ENCODE measurements at places on chromosomes 4 and X.

GRCh38 chr4:165319030-165319429, 8.4 kb upstream of the MSMO1 start:
- no peak for DNase-seq

- DNase-seq: no peak
Observed at GRCh38 chrX:112662559-112663427, 16.9 kb downstream of the LHFPL1 start.

DNA sequence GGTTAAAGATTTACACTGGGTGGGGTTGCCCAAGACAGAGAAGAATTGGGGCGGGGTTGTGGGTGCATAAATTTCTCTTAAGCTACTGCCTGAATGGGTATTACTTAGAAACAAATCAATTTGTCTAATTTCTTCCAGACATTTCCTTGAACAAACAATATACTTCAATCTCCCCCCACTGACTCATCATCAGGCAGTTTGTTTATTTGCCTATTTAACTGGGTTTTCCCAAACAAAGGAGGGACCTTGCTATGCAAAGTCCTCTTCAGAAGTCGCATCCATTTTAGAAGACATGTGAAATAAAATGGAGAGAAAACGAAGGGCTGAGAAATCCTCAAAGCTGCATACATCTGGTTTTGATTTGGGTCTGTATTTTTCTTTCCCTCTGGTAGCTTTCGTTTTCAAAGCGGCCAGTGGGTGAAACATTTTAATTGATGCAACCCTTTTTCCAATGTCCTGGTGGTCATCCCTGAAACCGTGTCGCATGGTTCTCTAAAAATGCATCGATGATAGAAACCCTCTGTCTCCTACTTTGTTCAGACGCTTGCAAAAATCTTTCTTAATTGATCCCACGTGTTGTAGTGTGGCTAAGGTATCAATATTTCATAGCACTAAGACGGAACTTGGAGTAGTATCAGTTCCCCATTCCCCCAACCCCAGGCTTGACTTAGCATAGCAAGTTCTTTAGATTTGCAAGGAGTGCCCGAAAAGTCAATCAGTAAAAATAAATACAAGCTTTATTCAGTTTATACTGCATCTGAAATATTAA, 115.1 kb upstream of the MXRA5 start:
- no peak for DNase-seq

DNA sequence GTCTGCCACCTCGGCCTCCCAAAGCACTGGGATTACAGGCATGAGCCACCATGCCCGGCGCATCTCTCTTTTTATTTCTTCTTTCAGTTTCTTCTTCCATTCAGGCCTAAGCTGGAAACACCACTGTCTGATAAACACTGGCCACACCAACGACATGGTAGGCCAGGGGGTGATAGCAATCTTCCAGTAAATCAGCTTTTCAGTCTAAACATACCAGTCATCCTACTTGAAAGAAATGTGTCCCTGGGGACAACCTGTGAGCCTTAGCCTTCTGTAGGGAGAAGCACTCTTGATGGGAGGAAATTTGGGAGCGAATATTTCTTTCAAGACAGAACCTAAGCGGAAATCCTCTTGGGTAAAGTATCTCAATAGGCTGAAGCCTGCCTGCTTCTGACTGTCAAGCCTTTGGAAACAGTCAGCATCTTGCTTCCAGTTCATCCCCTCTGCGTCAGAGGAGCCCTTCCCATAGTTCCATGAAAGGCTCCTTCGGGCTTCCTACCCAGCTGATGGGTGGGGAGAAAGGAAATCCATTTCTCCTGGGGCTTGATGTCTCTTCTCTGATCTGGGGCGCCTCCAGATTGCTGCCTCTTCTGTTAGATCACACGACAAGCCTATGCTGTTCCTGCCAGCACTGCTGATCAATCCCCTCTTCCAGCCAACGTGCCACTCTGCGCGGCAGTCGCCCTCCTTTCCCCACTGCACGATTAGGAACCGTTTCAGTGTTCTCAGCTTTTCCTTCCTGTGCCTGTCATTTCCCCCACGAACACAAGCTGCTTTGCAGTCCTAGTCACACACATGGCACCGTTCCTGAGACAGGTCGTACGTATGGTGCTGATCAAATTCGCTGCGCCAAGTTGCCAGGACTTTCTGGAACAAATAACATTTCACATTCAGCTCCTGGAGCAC, 49.5 kb upstream of the CBR4 start:
- DNase-seq: no peak

- no peak for DNase-seq
Observed at GRCh38 chrX:43735957-43736356, 79.9 kb downstream of the MAOA start.

GRCh38 chr4:3202836-3203820, 45.8 kb upstream of the MSANTD1 start:
- no peak for DNase-seq

GRCh38 chr4:186104114-186104889, at the start of gene FAM149A:
Gene FAM149A (plus strand): TSS chr4:186104704.
- peak; percentile 22 for DNase-seq
